Suppressor macrophage treated with lipopolysaccharide for 4 hours (primary cell): ENCODE measurements at places on chromosomes 3 and 15.
A peak's percentile ranks its signal among the peaks of the same experiment; 100 is the strongest.

DNA sequence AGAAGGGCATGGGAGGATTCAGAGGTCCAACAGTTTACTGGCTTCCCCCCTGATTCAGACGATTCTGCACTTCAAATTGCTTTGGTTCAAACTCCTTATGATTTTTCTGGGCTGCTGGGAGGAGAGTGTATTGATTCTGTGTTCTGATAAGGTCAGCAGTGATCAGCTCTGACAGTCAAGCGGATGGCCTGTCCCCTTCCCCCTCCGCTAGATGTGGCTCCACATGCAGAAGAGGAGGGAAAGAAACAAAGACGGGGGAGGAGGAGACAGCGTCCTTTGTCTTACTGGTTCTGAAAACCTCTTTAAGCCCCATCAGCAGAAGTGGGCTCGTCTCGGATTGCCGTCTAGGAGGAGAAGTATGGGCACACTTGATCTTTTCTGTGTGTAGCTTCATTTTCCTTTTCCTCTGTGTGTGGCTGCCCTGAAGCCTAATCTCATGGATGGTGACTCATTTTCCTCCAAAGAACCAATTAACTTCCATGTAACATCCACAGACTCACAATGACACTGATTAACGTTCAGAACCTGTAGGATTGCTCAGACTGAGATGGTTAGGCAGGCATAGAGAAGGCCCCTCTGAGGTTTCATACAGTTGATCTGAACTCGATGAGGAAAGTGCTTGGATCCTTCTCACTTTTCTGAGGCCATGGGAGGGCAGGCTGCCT lies 162.4 kb upstream of the PPP2R3A start:
- no peak for DNase-seq

- DNase-seq, result peak; percentile 46
Measured at GRCh38 chr3:22089284-22089683, 338.3 kb upstream of the ZNF385D start.

- DNase-seq, result peak; percentile 77
Measured at GRCh38 chr3:171838218-171838720, 4.9 kb upstream of the TMEM212 start.

DNA sequence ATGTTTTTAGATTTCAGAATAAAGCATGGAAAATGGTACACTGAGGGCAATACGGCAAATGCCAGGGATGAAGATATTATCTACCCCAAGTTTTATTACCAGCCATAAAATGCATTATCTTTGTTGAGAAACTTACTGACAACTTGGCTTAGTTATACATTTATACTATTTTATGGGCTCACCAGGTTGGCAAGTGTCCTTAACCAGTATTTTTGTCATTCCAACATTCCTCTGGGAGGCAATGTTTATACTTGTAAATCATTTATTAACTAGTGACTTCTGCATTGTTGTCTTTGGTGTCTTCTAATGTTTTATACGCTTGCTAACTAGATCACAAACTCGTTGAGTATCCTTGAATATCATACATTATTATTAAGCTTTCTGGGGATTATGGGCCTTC lies 18.0 kb upstream of the ADGRG7 start:
- no peak for DNase-seq

DNA sequence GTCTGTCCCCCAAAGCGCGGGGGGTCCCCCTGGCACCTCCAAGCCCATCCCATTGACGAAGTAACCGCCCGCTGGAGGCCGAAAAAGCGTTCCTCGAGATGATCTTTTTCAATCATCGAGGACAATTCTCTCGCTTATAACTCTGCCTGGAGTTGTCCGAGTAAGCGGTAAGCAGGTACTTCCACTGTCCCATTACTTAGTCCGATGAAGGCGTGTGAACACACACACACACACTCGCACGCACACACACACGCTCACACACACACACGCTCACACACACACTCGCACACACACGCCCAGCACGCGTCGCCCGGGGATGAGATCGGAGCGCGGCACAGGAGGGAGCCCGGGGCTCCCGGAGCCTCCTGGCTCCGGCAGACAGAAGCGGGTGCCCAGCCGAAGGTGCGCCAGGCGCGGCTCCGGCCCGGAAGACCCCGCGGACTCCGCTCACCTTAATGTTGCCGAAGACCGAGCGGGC lies 430 bp downstream of the SLCO2A1 start:
- no peak for DNase-seq
